ENCODE measurements at places on chromosomes 7 and 10.

DNA sequence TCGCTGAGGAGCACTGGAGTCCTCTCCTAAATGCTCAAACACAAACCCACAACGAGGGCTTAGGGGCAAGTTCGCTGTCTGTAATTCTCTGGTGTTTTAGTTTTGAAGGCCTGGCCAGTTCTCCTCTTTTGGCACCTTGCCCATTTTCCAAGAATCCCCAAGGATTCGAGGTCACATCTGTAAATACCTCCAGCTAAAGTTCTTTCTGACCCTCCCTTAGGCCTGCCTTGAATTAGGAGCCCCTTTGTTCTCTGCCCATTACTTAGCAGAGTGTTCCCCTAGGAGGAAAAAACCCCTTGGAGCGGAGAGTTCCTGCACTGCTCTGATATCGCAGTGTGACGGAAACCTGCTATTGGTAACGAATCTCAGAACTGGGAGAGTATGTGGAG, 743 bp upstream of the PYROXD2 start:
- DNase-seq = no peak

GRCh38 chr10:70348228-70348850, 34.1 kb downstream of the LRRC20 start:
- DNase-seq = no peak

DNA sequence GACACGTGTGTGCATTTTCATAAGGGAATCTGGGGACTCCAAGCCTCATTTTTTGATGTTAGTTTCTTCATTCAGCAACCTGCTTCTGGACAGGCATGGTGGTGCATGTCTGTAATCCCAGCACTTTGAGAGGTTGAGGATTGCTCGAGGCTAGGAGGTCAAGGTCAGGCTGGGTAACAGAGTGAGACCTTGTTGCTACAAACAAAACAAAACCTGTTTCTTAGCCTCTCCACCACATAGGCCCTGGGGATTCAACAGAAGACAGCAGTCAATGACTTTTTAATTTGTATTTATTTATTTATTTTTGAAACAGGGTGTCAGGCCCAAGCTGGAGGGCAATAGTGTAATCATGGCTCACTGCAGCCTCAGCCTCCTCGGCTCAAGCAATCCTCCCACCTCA, 6.9 kb upstream of the CYTH3 start:
- no peak for DNase-seq

DNA sequence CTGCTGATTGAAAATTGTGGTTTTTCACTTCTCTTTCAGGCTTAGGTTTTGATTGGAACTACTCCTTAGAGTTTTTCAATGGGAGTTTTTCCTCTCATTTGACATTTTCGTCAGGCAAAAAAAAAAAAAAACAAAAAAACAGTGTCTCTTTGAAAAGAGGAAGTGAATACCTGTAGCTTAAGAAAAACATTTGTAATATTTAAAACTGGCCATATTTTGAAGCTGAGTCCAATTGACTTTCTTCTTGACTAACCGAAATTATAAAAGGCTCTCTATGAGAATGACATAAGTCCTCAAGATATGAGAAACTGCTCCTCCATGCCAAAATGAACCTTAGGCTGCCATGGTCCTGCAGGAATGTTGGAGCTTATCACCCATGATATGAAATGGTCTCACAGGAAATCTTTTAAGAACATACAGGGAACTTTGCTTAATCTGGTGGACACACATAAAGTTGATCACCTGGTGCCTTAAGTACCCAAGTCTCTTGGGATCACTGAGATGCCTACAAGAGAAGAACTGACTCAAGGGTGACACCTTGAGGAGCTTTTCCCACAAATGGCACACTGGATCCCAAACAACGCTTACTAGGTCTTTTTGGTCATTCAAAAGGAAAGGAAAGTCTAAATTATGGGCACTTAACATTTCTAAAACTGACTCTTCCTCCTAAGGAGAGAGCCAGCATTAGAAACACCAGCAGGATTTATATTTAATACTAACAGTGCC, 263.4 kb downstream of the CDC14C start:
- no peak for DNase-seq

- DNase-seq = no peak
Measured at GRCh38 chr7:117217106-117218035, 105.5 kb downstream of the WNT2 start.

- no peak for DNase-seq
Measured at GRCh38 chr7:11607686-11608085, 224.3 kb downstream of the THSD7A start.

GRCh38 chr10:80170641-80171040, 34.7 kb downstream of the ANXA11 start:
- DNase-seq = no peak

GRCh38 chr7:30678805-30679204, 3.5 kb downstream of the CRHR2 start:
- DNase-seq = no peak

DNA sequence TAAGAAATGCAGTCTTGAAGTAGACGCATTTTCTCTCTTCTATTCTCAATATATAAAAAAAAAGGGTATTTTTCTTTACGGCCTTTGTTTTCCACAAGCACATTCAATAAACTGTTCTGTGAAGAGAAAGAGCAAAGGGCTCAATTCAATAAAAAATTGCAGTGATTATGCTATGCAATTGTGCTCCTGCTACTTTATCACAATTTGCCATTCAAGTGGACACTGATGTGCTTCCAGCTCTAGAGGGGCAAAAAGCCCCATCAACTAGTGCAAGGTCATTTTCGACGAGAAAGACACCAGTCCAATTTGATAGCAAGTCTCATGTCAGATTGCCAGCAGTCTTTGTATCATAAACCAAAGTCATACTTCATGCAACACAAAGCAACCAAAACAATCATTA, 82.6 kb upstream of the THSD7A start:
- DNase-seq = no peak

GRCh38 chr10:79424221-79425073, 21.0 kb downstream of the ZCCHC24 start:
- DNase-seq = peak; percentile 71

DNA sequence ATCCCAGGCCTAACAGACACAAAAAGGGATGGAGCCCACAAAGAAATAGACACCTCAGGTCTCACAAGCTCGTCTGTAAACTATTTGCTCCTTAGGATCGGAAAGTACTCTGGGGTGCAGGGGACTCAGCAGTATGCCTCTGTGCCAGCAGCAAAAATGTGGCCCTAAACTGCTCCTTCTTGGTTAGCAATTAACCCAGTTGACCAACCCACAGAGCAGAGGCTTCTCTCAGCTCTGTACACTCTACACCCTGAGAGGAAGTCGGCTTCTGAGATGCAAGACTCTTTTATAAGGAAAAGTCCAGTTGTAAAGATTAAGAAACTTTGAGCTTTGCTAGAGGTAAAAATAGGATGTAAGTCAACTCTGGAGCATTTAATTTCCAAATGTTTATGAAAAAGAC, 156.3 kb upstream of the PRSS58 start:
- no peak for DNase-seq

- DNase-seq = no peak
Measured at GRCh38 chr7:45563941-45564461, 10.2 kb upstream of the ADCY1 start.

- DNase-seq = no peak
Measured at GRCh38 chr7:110522061-110522760, 568.7 kb upstream of the LRRN3 start.

DNA sequence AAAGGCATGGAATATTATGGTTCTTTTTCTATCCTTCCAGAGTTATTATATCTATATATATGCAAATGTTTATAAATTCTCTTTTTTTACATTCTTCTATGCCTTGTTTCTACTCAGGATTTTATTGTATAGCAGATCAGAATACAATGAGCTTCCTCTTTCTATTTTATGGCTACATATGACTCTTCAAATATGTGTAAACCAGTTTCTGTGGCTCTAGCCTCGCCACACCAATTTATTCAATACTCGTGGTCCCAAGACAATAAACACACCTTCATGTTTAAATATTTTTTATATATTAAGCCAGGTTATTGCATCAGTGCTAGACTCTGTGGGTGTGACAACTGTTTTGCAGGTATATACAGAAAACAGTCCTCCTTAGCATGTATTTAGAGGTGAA, 237.5 kb upstream of the MKLN1 start:
- DNase-seq = no peak

GRCh38 chr10:35000936-35001335, 89.2 kb downstream of the CUL2 start:
- DNase-seq = no peak

DNA sequence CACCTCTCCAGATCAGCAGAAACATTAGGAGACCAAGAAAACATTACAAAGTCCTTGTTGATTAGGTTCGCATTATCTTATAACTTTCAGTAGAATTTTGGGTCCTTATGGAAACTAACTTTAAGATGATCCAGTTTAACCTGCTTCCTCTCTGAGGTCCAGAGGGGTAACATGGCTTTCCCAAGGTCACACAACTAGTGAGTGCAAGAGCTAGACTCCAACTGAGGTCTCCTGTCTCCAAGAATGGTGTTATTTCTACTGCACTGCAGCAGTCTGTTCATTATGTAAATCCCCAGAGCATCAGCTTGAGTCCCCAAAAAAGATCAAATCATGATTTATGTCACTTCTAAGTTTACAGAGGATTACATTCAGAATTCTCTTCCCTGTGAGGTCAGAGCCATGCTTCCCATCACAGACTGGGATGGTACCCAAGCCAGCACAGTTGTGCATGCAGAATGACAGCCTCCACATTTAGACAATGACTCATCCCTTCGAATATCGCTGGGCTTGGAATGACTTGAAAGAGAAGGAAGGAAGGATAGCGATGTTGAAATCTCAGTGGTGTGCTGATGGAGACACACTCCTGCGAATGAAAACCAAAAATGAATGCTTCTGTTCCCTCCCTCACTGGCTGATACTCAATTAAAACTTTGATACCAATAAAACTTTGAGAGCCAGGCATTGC, 163.1 kb upstream of the PLXNA4 start:
- no peak for DNase-seq

DNA sequence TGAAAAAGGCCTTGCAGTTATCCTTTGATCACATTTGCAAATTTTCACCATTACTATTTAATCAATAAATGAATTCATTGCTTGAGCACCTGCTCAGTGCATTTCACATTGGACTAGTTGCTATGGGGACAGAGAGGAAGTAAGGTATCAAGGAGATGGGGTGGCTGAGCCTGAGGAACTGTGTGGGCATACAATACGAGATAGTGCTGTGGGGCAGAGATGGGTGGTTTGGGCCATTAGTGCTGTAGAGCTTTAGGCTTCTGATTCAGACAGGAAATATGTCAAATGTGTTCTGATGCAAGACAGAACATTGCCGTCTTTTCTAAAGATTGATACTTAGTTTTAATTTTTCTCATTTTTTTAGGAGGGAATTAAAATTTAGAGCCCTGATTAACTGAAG, 13.2 kb downstream of the ITGB8 start:
- DNase-seq = no peak

DNA sequence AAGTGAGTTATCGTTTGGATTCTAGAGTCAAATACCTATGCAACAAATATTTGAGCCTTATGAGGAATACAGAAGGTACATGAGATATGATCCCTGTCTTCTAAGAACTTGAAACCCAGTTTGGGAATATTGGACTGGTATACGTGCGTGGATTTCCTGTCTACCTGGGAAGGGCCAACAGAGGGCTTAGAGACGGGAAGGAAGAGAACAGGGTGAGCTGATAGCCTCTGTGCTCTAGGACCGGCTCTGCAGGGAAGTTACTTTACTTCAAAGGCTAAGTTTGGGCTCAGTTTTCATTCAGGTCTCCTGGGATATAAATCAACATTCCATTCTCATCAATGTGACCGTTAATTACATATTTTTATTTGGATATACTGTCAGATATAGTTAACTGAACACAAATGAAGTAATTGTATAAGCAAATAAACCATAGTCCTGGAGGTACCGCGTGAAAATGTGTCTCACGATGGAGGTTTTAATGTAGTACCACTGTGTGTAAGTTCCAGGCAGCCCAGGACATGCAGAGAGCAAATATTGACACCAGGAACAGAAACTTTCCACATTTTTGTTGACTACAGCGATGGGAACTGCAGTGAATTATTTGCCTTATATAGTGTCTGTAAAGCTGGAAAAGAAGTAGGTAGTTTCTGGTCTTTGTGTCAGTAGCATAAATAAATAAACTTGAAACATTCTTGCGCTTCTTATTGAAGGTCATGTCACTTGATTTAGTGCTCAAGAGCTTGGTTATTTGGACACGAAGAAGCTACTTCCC, 8.6 kb downstream of the CHST12 start:
- no peak for DNase-seq

- no peak for DNase-seq
Measured at GRCh38 chr7:366161-366803, 76.3 kb downstream of the FOXL3 start.

DNA sequence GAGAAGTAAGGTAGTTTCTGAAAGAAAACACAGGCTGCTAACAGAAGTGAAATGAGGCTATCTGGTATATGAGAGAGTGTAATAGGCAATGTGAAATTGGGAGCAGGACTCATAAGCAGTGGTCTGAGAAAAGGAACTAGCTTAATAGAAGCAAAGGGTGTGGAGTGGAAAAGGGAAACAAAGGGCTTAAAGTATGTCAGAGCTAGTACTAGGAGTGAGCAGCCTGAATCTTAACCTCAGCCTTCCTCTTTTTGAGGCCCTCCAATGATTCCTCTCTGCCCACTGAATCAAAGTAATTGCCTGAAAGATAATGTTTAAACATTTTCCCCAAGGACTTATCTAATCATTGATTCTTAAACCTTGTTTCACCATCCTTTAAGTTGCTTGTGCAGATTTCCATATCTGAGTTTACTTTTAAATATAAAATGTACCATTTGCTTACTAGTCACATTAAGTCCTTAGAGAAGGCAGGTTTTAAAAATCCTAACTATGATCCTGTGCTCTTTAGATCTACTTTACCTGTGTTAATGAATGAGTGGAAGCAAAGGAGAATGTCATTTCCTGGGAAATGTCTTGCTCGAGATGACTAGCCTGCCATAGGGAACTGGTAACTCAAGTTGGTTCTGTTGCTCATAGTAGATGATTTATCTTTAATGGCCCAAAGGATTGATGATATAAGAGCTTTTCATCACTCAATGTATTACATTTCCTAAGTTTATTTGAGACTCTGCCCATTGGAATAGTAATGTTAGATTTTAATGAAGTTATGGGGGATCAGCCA, 155.0 kb downstream of the SKAP2 start:
- no peak for DNase-seq

DNA sequence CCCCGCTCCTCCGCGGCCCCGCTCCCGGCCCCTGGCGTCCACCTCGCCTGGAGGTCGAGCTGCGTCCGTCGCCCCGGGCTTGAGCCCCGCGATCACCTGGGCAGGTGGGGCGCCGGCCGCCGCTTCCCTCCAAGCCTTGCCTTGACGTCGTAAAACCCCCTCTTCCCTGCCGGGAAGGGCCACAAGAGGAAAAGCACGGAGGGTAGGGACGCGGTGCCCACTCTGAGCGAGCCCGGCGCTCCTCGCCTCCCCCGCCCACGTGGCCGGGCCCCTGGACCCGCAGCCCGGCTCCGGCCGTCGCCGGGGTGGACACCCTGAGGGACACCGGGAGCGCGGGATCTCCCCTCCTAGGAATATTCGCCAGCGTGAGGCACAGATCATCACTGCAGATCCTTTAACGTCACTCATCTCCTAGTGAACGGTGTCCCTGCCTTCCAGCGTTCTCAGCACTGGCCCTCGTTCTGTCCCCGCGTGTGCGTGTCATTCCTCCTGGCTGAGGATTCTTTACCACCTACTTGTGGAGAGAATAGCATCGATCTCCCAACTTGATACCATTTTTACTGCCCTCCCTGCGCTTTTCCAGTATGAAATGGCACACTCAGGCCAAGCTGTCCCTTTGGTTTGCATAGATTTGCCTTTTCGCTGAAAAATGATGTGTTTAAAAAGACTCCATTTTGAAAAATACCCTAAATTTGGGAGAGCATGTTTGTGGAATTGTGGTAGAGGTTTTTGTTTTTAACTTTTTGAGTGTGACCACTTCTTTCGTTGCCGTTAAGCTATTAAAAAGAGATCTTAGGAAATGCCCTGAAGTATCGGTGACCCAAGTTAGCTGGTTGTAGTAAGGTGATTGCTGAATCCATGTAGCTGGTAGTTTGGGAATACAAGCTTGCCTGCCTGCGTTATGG, 649 bp downstream of the ACTR3B start:
- no peak for DNase-seq

Measured in NCI-H510A (cell line).